CD4-positive, alpha-beta T cell treated with Interleukin-15 for 4 hours (primary cell): ENCODE measurements at places on chromosomes 1 and 21.

DNA sequence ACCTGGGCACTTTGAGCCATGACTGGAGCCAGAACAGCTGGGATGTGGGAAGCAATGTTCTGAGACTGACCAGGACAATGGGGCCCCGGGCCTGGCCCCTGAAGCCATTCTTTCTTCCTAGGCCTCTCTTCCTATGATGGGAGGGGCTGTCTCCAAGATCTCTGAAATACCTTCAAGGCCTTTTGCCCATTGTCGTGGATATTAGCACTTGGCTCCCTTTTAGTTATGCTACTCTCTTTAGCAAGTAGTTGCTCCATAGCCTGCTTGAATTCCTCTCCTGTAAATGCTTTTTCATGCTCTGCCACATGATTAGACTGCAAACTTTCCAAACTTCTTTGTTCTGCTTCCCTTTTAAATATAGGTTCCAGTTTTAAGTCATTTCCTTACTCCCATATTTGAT, 262.9 kb upstream of the CACYBP start:
- DNase-seq: no peak

DNA sequence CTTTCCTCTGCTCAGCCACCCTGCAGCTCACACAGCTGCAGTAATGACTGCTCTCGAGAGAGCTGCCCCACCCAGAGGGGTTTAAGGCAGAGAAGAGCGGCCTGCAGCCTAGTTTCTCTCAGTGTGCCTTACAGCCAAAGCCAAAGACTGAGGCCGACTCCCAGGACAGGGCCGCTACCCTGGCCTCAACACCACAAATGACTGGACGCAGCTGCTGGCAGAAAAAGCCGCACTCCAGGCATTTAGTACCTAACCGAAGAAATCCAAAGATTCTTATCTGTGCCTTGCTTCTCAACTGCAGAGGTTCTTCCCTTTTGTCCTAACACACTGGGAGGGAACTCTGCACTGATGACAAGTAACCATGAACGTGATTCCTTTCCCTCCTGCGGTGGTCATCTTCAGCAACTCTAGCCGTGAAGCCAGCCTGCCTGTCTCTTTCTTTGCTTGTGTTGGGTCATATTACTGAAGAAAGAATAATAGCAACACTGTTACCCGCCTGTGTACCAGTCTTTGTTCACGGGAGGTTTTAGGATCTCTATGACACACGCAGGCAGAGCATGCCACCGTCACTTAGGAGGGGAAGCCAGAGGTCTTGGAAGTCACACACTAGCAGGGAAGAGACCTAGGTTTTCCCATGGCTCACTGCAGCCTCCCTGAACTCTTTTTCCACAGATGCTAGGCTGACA, 202.7 kb downstream of the RHOU start:
- DNase-seq: no peak

DNA sequence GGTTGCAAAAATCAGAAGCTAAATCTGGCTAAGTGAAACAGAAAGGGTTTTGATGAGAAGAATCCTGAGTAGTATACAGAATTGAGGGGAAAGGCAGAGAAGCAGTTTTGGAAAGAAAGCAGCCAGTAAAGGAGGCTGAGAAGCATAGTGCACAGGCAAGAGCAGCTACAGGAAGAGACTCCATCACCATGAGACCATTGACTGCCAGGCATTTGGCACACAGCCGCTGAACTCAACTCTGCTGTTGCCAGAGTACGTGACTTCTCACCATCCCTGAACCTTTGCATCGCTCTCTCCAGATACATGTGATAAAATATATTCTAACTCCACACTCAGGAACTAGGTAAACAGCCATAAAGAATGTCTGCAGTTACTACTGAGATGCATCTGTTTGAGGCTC, 128.3 kb upstream of the C1orf21 start:
- no peak for DNase-seq

- DNase-seq: no peak
Observed at GRCh38 chr1:65317866-65318653, 8.7 kb downstream of the DNAJC6 start.

- no peak for DNase-seq
Observed at GRCh38 chr21:15557925-15558324, 171.9 kb upstream of the USP25 start.

- no peak for DNase-seq
Observed at GRCh38 chr1:7373876-7374562, 397.1 kb upstream of the VAMP3 start.

DNA sequence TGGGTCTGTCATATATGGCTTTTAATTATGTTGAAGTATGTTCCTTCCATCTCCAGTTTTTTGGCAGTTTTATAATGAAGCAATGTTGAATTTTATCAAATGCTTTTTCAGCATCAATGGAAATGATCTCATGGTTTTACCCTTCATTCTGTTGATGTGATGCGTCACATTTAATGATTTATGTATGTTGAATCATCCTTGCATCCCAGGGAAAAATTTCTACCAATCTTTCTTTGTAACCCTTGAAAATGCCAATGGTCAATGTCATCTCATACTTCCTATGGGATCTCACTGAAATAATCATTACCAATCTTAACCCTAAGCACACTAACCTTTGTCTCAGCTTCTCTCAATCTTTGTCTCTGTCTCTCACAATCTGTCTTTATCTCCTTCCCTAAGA, 1004.0 kb downstream of the KCNT2 start:
- DNase-seq: no peak

GRCh38 chr1:19715334-19716203, 50.9 kb downstream of the HTR6 start:
- DNase-seq: peak; percentile 78

DNA sequence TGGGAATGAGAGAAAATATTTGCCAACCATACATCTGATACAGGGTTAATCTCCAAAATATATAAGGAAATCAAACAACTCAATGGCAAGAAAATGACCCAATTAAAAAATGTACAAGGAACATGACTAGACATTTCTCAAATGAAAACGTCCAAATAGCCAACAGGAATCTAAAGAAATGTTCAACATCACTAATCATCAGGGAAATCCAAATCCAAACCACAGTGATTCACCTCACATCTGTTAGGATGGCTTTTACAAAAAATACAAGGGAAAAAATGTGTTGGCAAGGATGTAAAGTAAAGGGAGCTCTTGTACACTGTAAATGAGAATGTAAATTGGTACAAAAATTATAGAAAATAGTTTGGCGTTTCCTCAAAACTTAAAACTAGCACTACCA, 54.7 kb upstream of the ZRANB2 start:
- no peak for DNase-seq

- DNase-seq: no peak
Observed at GRCh38 chr1:4931486-4931885, 277.1 kb downstream of the AJAP1 start.

GRCh38 chr1:114696810-114697209, 1.5 kb upstream of the AMPD1 start:
- DNase-seq: no peak

DNA sequence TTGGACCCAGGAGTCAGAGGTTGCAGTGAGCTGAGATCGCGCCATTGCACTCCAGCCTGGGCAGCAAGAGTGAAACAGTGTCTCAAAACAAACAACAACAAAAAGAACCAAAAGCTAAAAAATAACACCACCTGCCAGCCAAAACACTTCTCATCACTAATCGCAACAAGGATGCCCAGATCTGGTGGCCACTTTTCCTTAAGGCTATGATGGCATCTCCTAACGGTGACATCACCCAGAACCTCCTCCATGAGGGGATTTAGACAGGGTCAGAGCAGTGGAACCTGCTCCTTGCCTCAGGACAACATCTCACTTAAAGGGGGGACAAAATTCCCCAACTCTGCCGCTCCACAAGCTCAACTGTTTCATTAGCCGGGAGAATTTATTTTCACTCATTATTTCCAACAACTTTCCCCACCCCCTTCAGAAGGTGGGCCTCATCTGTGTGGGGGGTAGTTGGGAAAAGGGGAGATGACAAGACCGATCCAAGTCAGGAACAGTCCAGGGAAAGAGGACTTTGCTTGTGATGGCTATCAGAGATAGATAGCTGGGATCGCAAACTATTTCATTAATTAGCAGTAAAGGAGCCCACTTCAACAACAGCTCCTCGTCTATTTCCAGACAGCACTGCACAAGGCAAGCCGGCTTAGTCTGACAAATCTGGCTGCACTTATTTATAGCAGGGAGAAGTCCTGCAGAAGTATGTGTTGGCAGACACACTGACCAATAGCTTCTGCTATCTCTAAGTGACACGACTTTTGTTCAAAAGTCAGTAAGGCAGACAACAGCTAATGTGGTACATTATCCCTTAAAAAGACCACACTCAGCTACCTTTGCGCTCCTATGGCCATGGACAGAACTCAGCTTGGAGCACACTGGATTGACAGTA, 2.6 kb downstream of the PABPC4 start:
- no peak for DNase-seq

- no peak for DNase-seq
Observed at GRCh38 chr1:110719908-110720307, 45.2 kb upstream of the KCNA3 start.

DNA sequence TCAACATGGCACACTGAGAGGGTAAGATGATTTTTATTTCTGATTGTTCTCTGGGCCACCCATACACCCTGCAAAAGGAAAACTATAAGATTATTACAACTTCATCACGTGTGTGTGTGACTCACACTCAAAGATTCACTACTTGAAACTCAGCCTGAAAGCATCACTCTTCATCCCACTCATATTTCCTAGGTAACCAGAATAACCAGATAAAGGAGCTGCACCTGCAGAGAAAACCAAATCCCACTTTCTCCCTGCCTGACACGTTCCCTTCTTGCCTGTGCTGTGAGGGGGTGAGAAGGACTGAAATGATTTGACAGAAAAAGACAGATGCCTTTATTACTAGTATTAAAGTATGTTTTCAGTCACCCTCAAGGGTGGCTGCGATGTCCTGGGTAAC, 131.6 kb downstream of the TGFBR3 start:
- DNase-seq: no peak

- no peak for DNase-seq
Observed at GRCh38 chr1:68216089-68216772, 16.1 kb downstream of the WLS start.

GRCh38 chr1:159925719-159926078, 392 bp upstream of the TAGLN2 start:
- no peak for DNase-seq

DNA sequence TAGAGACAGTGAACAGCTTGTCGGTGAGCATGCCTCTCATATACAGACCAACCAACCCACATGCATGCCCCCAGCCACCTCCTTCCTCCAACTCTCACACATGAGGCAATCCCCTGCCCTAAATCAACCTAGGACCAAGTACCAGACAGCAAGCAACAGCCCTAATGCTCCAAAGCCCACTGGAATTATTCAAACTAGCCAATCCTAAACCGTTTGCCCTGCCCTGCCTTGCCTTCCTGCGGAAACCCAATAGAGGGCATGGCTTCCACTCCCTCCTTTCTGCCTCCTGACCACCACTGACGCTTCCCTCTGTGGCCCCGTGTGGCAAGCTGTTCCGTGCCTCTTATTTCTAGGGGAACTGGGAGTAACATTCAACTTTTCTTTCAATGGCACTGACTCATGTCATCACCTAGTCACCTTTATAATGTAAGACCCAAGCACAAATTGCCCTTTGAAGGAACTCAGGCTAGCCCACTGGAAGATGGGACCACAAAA, 129.3 kb upstream of the GJB5 start:
- DNase-seq: no peak

- peak; percentile 50 for DNase-seq
Observed at GRCh38 chr1:100930494-100930893, 34.6 kb downstream of the SLC30A7 start.

DNA sequence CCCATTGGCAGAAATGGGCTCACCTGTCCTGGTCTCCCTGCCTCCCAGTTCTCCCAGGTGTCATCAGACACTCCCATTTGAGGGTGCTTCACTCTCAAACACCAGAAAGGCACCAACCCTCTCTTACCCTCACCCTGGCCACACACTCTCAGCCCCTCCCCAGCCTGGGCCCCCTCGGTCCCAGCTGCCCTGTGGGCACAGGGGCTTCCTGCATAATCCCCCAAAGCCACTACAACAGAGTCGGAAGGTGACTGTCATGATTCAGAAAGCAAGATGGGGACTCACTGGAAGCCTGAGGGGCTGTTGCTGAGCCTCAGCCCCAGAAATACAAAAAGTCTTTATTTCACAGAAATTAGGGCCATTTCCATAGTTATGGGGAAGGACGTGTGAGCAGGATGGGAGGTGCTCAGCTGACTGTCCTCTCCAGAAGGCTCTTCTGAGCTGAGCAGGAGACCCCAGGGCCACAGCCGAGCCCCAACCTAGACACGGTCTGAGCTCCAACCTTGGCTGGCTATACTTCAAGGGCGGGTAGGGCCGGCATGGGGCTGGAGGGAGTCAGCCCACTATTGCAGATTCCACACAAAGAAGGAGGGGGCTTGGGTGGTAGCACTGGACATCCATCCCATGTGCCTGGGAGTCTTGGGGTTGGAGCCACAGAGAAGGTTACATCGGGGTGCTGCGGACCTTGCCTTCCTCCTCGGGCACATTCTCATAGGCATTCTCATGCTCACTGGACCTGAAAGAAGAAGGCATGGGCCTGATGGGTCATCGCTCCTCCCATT, 6.3 kb downstream of the PDZK1IP1 start:
- no peak for DNase-seq

GRCh38 chr1:67817319-67817718, 15.9 kb downstream of the GNG12 start:
- no peak for DNase-seq

DNA sequence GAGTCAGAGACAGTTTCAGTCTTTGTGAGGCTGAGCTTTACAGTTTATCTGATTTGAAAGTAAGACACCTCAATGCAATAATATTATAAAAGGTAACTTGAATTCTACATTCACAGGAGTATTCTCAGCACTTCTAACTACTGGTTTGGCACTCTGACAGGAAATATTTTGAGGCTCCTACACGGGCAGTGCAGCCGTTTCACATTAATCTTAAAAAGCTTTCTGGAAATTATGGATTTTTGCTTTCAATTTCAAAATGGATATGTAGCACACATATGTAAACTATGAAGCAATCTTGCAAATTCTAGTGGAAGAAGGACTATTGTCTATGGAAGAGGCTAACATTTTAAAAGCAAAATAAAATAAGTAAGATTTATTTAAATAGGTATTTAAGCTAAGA, 262.9 kb upstream of the SNX7 start:
- DNase-seq: no peak

- DNase-seq: no peak
Observed at GRCh38 chr1:85320371-85321131, 44.1 kb upstream of the BCL10 start.
